Placental pericyte (primary cell): ENCODE measurements at places on chromosomes 16 and 17. TPM values are rescaled to one million over a fixed set of nuclear protein-coding genes. Genes with fewer than 3 reads are reported as not detected.

The KRTAP9-2 gene
- total RNA-seq = not detected in 2 replicates

The KIF18B gene
- 1.3 and 19.8 TPM in 2 replicates for total RNA-seq

The HOXB7 gene
- 0.66 and 1.1 TPM in 2 replicates for total RNA-seq

The LCAT gene
- total RNA-seq = 6.4 and 10.7 TPM in 2 replicates

The GAST gene
- total RNA-seq = not detected in 2 replicates

The SLC5A10 gene
- total RNA-seq = not detected in 2 replicates

The KRTAP4-7 gene
- not detected in 2 replicates for total RNA-seq

The PRDM7 gene
- total RNA-seq = not detected in 2 replicates

The BCO1 gene
- total RNA-seq = not detected in 2 replicates

The KRT13 gene
- total RNA-seq = not detected in 2 replicates

The ZNF423 gene
- total RNA-seq = under 0.01 TPM in 2 replicates

The KRTAP4-1 gene
- total RNA-seq = not detected in 2 replicates

The TBC1D3K gene
- not detected in 2 replicates for total RNA-seq

The SLFN12 gene
- total RNA-seq = 6.3 and 20.3 TPM in 2 replicates

The NPB gene
- total RNA-seq = under 0.01 and 0.66 TPM in 2 replicates

The MYCBPAP gene
- total RNA-seq = 0.14 and 0.44 TPM in 2 replicates
